ENCODE measurements at places on chromosomes 13 and 19.

DNA sequence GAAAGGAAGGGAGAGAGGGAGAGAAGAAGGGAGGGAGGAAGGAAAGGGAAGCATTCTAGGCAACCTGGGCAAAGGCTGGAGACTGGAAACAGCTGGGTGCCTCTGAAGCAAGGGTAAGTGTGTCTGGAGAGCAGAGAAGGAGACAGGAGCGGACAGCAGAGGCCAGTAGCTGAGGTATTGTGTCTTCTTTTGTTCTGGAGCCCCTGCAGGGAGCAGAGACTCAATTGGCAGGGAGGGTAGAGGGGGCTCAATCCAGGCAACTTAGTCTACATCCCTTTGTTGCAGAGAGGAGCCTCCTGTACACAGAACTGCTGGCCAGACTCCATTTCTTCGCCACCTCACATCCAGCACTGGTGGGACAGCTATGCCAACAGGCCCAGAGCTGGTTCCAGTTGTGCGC, 53.2 kb downstream of the NWD1 start:
- DNase-seq, result peak; percentile 6

- no peak for DNase-seq
Measured at GRCh38 chr13:27919659-27919933, 204 bp upstream of the PDX1 start.

GRCh38 chr13:110647365-110647737, 32.0 kb downstream of the NAXD start:
- DNase-seq, result no peak

DNA sequence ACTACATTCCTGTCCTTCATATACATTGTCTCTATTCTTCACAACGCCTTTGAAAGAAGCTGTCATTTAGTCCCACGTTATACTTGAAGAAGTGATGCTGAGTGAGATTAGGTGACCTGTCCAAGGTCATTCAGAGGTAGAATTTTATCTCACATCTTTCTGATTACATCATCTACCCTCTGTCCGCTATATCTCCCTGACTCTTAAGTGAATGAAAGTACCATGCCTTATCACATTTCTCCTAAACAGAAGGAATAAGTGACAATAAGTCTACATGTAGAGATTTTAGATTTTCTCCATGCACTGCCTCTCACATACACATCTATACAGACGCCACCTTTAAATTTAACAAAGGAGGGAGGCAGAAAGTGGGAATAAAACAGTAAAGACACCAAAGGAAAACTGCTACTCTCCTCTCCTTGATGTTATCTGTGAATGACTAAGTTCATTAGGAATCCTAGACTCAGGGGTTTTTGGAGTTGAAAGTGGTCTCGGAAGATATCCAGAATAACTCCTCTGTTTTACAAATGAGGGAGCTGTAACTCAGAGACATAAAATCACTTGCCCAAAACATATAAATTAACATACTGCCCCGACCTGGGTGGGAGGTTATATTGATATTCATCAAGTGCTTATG, 4.9 kb upstream of the CLDN10 start:
- no peak for DNase-seq

DNA sequence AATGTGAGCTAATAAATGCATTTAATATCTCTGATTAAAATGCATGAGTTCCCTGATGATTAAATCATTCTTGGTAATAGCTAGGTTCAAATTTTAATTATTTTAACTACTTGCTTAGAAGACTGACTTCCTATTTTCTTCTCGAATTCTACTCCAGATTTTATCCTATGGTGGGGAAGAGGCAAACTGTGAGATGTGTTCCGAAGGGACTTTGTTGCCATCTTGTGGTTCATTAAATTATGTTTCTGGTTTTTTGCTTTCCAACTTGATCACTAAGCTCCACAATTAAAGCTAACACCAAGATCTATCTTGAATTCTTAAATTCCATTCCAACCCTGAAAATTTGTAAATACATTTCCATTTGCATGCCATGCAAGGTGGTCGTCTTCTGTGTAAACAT, 538.4 kb upstream of the PCDH20 start:
- peak; percentile 78 for DNase-seq

DNA sequence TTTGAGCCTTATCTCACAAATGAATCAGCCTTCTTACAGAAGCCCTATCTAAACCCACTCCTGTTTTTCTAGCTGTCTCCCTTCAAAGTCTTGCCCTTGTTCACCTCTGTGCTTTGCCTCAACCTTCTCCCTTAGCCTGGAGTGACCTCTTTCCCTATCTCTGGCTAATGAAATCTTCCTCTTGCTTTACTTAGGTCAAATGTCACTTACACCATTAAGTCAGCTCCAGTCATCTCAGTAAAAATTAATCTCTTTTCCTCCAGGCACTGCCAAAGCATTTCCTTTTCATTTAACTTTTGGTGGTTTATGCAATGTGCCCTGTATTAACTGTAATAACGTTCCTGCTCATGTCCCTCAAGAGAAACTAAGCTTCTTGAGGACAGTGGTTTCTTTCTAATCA, 596.5 kb upstream of the MIR17HG start:
- DNase-seq, result no peak

GRCh38 chr13:52896827-52897659, 48.6 kb upstream of the PCDH8 start:
- peak; percentile 70 for DNase-seq

GRCh38 chr19:45160870-45161737, at the start of gene NKPD1:
Gene NKPD1 (minus strand): TSS chr19:45160982. CDS start chr19:45160150, 832 bp downstream.
- DNase-seq, result peak; percentile 50

DNA sequence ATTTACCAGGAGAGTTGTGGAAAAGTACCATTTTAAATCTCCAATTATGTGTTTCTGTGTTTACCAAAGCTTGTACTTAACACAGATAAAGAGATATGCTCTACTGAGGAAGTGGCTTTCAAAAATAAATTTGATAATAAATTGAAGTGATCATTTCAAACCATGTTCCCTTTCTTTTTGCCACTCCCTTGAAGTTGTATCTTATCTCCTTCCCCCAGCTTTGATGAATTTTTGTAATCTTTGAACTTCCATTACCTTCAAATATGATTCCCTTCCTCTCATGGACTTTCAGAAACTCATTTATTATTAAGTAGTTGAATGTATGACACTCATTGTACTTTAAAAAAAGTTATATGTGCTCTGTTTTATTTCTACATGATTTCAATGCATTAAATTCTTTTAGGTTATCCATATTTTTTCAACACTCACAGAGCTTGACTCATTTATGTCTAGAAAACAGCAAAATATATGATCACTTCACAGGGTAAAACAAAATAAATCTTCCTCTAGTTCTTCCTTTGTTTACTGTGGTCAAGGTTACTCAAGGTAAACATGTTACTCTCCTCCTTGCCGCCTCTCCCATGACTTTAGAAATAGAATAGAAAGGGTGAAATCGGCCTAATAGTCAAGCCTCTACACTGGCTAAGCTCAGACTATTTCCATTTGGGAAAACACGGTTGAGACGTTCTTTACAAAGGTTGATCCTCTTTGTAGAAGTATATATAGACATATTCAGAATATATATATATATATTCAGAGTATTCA, 251.2 kb upstream of the SPRY2 start:
- no peak for DNase-seq

- DNase-seq, result no peak
Measured at GRCh38 chr13:112342841-112343361, 33.3 kb upstream of the SPACA7 start.

DNA sequence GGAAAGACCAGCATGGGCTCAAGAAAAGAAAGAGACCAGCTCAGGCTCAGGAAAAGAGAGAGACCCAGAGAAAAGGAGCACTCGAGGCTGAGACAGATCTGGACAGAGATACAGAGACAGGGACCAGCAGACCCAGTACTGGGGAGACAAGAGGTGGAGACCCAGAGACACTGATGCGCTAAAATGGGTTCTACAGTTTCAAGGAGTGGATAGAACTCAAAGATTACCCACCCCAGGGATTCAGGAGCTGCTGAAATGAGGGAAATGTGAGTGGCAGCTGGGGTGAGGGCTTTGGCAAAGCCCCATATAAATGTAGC, 609 bp upstream of the ZSCAN18 start:
- no peak for DNase-seq

- DNase-seq, result no peak
Measured at GRCh38 chr13:83274679-83275078, 607.6 kb downstream of the SLITRK1 start.

DNA sequence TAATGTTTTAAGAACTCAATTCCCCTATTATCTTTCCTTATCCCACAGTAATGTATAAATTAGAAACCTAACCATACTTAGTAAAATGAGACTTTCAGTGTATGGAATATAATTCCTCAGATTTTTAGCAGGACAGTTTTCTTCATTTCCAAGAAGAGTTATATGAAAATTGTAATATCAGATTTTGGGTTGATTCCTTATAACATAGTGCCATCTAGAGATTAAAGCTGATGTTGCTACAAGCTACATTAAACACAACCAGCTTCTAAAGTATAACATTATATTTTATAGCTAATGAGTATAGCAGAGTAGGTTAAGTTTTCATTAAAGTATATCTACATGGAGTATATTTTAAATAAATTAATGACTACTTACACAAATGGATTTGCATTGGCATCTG, 99.7 kb upstream of the MIR17HG start:
- peak; percentile 63 for DNase-seq

DNA sequence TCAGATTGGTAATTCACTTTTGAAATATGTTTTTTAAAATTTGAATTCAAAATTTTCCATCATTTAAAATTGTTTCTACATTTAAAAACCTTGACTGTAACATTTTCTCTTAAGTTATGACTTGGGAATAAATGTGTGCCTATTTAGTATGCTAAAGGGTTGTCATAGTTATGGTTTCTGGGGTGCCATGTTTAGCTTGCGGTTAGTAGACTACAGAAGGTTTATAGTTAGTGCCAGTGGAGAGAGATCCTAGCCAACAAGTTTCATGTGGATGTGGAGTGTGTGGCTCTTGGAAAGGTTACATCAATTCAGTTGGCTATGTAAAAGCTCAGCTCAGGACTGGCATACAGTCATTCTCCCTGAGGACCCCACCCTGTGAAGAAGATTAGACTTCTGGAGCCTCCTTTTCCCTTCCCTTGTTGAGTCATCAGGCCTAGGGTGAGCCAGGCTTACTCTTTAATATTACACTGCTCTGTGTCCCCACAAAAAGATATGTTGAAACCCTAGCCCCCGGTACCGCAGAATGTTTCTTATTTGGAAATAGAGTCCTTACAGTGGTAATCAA, 20.4 kb downstream of the LMO7 start:
- no peak for DNase-seq

DNA sequence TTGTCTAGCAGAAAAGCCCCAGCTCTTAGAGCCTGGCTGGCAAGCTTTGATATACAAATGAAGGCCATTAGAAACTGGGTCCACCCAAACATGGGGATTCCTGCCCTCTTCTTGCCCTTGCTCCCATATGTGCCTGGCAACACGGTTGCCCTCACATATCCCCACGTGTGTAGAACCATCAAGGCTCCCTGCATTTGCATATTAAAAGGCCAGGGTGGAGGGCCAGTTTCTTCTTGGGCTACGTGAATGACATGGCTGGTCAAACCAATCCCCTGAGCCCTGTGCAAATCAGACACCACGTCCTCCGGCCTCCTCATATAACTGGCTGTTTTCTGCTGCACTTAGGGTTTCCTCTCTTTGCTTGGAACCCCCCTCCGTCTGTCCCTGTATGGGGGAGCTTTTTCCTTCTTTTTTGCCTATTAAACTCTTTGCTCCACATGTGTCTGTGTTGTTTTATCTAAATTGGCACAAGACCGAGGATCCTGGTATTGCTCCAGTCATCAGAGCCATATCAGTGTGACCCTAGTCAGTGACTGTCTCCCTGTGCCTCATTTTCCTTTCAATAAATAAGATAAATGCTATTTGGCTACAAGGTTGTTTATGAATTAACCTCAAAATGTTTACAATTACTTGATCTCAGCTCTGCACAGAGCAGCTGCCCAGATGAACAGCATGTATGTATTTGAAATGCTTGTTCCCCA, 30.3 kb upstream of the CEACAM1 start:
- no peak for DNase-seq

- DNase-seq, result no peak
Measured at GRCh38 chr13:105232439-105232838, 1303.0 kb downstream of the EFNB2 start.

GRCh38 chr13:95707035-95707434, 30.1 kb downstream of the DNAJC3 start:
- no peak for DNase-seq

DNA sequence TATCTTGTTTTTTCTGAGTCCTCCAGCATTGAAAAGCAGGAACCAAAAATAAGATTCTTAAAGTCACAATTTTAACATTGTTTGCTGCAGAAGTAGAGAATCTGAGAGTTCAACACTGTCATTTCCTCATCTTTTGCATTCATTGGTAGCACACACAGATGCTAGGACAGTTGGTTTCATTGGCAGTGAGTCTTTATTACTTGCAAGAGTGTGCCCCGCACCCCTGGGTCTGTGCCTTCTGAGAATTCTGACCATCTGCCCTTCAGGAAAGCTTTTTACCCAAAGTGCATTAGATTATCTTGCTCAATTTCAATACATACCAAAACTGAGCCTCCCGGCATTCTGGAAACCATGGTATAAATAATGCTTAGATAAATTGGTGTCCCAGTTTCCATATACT, 247.7 kb upstream of the SLITRK1 start:
- DNase-seq, result peak; percentile 29

GRCh38 chr13:20099319-20099718, 61.5 kb downstream of the GJA3 start:
- no peak for DNase-seq

GRCh38 chr19:10093295-10094186, 7.4 kb downstream of the SHFL start:
- DNase-seq, result no peak

DNA sequence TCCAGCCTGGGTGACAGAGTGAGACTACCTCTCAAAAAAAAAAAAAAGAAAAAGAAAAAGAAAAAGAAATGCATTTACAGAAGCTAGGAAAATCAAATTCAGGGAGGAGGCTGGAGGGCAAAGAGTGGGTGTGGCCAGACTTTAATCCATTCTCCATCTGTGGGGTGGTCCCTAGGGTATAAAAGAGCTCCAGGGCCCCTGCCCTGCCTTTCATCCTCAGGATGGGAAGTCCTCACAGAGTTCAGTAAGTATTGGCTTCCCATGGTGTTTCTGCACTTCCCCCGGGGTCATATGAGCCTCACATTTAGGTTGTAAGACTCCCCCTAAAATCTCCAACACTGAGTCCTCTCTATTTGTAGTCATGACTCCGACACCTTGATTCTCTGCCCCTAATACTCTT, 33.0 kb downstream of the DPRX start:
- DNase-seq, result no peak

DNA sequence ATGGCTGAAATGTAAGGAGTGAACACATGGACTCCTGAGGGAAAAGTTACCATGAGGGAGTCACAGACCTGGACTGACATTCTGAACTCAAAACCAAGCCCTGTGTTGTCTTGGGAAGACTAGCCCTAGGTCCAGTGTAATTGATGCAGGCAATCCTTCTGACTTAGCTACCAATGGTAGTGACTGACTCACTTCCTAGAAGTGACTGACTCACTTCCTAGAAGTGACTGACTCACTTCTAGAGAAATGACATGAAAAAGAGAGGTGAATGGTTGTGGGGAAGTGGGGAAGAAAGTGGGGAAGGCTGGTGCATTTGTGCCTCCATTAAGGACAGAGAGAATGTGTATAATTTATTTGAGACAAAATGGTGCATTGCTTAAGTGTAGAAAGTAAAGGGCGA, 49.9 kb downstream of the EDNRB start:
- DNase-seq, result no peak

Measured in eye (tissue), 1 donor.